ENCODE measurements at places on chromosomes 6 and 20. TPM values are rescaled to one million over a fixed set of nuclear protein-coding genes. Genes with fewer than 3 reads are reported as not detected.

DNA sequence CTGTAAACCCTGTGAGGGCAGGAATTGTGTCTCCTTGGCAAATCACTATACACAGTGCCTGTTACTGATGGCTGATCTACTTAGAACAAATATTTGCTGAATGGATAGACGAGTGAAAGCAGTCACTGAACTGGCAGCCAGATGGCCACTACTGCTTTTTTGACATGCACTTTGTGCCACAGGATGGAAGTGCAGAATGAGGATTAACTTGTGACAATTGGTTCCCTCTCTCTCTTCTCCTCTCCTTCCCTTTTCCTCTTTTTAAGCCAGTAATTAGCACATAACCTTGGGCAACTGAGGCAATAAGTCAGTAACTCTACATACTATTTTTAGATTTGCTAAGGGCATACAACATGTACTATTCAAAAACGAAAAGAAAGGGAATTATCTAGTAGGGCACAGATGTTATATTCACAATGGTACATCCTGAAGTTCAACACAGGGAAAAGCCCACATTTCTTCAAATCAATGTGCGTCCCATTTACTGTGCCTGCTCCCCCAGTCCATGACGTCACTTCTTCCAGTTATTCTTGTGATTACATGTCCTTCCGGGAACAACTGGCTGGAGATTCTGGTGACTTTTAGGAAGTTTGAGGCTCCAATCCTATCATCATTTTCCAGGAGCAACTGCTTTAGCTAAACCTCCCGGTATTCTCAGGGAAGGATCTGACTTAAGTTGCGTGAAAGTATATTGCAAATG is 17.0 kb upstream of the RPS6KA2 start:
- no peak overlapping the region for H3K4me3 ChIP-seq
- H3K4me1 ChIP-seq, result peaks cover 6% of the 10 kb centered on the region
- no peak overlapping the region for H3K27ac ChIP-seq

DNA sequence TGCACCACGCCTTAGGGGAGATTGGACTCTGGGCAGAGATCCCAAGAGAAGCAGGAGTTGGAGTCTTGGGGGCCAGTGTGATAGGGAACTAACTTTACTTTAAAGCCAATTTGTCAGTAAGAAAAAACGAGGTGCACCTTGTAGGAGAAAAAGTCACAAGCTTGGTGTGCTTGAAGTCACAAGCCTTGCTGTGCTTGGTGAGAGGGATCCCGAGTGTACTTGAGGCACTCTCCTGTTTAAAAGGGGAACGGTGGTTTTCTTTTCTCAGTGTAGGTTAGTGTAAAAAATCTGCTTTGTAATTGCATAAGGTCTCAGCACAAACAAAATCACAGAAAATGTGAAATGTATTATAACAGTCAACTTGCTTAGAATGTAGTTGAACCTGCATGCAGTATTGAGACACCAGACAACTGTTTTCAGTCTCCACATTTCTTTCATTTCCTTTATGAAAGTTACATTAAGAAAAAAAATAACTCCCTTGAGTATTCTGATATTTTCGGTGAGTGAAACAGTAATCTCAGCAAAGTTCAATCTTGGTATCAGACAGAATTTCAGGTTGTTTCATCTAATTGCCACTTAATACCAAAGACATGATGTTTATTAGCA is 111.1 kb upstream of the DUSP22 start:
- H3K36me3 ChIP-seq, result no peaks in the 10 kb centered on the region
- H3K27ac ChIP-seq, result no peak overlapping the region
- H3K4me3 ChIP-seq, result no peak overlapping the region
- H3K27me3 ChIP-seq, result no peaks in the 10 kb centered on the region
- no peak for DNase-seq
- H3K4me1 ChIP-seq, result no peaks in the 10 kb centered on the region

DNA sequence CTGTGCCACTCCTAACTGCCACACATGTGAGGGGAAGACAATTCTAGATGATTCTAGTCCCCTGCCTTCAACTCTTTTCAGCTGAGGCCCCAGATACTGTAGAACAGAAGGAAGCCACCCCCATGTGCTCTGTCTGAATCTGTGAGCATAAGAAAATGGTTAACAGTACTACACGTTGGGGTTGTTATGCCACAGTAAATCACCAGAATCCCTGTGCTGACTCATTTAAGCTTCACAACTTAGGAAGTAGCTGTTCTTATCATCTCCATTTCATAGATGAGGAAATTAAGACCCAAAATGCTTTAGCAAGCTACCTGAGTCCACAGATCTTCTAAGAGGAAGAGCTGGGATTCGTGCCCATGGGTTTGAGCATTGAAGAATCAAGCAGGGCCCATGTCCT is 27.4 kb upstream of the SCRT2 start:
- no peaks in the 10 kb centered on the region for H3K36me3 ChIP-seq
- H3K27me3 ChIP-seq, result no peaks in the 10 kb centered on the region
- no peak overlapping the region for H3K4me3 ChIP-seq
- no peak overlapping the region for H3K27ac ChIP-seq

DNA sequence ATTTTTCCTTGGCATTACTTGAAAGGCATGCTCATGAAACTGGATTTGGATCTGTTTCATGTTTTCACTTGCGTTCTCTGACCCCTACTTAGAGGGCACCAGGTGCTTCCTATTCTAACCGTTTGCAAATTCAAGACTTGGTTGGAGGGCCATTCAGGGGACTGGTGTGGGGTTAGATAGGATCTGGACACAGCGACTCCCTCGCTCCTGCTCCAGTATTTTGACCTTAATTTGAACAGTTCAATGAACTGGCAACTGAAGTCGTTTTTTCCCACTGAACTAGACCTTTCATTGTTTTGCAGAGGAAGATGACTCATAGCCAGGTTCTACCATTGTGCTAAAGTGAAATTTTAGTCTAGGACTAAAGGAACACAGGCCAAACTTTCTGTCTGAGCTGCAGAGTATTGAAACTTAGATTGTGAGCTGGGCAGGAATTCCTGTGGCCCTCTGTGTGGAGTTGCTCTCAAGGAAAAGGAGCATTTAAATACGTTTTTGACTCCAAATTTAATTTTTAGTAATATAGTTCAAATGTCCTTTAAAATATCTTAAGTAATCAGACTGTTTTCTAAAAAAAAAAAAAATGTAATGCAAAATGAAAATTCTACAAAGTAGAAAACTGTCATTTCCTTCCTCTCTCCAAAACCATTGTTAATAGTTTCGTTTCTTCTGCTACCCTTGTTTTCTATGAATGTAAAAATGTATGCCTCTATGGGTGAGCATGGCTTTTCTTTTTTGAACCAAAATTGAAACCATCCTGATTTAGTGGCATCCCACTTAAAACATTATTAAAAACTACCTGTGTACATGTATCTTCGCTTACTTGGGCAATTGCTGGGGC is 64.8 kb downstream of the UTRN start:
- H3K4me1 ChIP-seq, result peaks cover 93% of the 10 kb centered on the region
- peak overlapping the region; percentile 29 for H3K4me3 ChIP-seq
- H3K36me3 ChIP-seq, result no peaks in the 10 kb centered on the region
- no peaks in the 10 kb centered on the region for H3K27me3 ChIP-seq

- H3K27me3 ChIP-seq, result no peaks in the 10 kb centered on the region
- DNase-seq, result peak; percentile 74
- H3K4me1 ChIP-seq, result peaks cover 26% of the 10 kb centered on the region
- peak overlapping the region; percentile 65 for H3K27ac ChIP-seq
These were observed 623 bp upstream of the MRPS26 start for GRCh38 chr20:3045042-3045815.

- peaks cover 16% of the 10 kb centered on the region for H3K4me1 ChIP-seq
- H3K4me3 ChIP-seq, result no peak overlapping the region
- H3K36me3 ChIP-seq, result peaks cover 1% of the 10 kb centered on the region
- no peaks in the 10 kb centered on the region for H3K27me3 ChIP-seq
- H3K27ac ChIP-seq, result peak overlapping the region; percentile 9
These were observed 17.6 kb upstream of the SNAI1 start for GRCh38 chr20:49964964-49965780.

GRCh38 chr6:68196645-68197044 is 438.4 kb upstream of the ADGRB3 start:
- H3K36me3 ChIP-seq, result no peaks in the 10 kb centered on the region
- H3K4me3 ChIP-seq, result no peak overlapping the region
- no peak overlapping the region for H3K27ac ChIP-seq
- no peak for DNase-seq
- H3K4me1 ChIP-seq, result no peaks in the 10 kb centered on the region

ZNF334 gene
- polyA plus RNA-seq, result not detected

EDN1 gene
- 0.09 TPM for polyA plus RNA-seq

CSTF1 gene
- polyA plus RNA-seq, result 10.7 TPM

CST4 gene
- polyA plus RNA-seq, result not detected

VIP gene
- not detected for polyA plus RNA-seq

All from CD14-positive monocyte (primary cell).